Hippocampal formation (tissue), 2 donors: ENCODE measurements at places on chromosomes 2 and 18.

- peak; percentile 19 for DNase-seq
These were observed 16.3 kb upstream of the GTF2A1L start for GRCh38 chr2:48601349-48601748.

DNA sequence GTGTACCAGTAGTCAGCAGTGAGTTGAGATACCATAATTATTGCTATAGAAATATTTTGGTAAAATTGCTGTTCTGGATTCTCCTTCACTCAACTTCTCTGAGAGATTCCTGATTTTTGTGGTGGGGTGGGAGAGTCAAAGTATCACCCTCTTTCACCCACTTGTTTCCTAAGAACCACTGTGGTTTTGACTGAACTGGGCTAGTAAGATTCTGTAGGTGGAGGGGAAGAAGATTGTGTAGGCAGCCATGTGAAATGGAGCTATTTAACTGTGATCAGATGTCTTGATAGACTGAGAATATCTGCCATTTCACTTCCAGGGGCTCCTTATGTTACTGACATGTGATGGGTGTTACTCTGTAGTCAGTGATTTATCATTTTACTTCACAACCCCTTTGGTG, 45.3 kb downstream of the BIRC6 start:
- no peak for DNase-seq

- no peak for DNase-seq
These were observed 66.6 kb upstream of the STAM2 start for GRCh38 chr2:152241948-152242729.

DNA sequence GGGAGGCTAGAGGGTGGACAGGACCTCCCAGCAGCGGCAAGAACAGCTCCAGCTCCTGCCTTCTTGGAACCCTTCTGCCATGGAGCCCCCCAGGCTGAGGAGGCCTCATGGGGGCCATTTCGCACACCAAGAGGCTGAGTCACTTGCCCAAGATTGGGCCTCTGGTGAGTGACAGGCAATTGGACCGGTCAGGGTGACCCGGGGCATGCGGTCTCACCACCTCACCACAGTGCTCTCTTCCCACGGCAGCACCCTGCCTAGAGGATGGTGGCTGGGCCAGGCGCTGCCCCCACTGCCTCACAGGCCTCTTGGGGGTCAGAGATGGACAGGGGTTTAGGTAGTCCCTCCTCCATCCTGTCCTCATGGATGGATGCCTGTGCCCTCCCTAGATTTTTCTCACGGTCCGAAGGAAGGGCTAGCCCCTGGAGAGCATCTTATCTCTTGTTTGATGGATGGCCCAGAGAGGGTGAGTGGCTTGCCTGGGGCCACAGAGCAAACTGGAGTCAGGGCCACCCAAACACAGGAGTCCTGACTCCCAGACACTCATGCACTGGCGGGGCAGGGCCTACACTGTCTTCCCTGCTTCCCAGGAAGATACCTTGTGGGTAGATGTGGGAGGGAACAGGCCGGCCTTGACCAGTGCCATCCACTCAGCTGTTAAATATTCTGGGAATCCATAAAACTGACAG, 119.2 kb downstream of the INHBB start:
- no peak for DNase-seq

DNA sequence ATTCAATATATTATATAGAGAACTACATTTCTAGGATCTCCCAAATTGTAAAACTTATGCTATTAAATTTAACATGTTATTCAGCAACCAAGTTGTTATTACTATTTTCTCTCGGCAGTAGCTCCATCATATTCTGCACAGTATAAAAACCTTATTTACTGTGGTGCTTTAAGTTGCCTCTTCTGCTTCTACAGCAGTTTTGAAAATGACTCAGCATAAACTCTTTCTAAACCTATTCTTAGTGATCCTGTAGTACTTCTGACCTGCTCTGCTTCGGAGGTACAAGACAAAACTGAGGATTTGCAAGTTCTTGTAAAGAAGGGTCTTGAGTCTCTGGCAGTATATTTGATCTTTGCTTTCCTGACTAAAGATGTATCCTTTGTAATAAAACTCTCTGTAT, 567.2 kb downstream of the TMX3 start:
- no peak for DNase-seq

GRCh38 chr2:201699416-201699815, 972 bp upstream of the MPP4 start:
- DNase-seq: no peak

GRCh38 chr2:172345956-172346555, 81.3 kb upstream of the ITGA6 start:
- no peak for DNase-seq

- no peak for DNase-seq
These were observed 36.9 kb upstream of the NCKAP5 start for GRCh38 chr2:133605011-133605765.

DNA sequence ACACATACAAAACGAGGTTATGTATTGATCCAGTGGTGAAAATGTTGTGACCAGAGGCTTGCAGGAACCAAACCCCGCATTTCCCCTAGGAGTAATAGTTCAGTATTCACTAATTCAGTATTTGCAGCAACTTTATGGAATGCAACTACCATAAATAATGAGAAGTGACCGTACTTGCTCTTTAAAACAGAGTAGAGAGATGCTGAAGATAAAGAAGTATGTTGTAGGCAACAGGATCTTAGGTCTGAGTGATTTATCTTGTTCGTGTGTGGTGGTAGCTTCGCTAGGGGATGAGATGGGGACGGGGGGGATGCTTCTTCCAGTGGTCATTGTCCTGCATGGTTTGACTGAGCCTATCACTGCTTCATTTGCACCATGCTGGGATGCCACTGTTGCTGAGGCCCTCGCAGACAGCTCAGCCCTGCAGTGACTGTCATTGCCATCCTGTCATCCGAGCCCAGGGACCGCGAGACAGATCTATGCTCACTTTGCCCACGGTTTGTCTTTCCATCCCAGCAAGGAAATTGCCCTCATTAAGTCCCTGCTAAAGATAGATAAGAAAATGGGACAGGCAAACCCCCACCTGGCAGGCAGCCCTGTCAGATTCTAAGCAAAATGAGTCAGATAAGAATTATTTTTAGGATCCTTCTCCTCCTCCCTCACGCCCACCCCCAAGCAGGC, 181.3 kb downstream of the CTIF start:
- no peak for DNase-seq

DNA sequence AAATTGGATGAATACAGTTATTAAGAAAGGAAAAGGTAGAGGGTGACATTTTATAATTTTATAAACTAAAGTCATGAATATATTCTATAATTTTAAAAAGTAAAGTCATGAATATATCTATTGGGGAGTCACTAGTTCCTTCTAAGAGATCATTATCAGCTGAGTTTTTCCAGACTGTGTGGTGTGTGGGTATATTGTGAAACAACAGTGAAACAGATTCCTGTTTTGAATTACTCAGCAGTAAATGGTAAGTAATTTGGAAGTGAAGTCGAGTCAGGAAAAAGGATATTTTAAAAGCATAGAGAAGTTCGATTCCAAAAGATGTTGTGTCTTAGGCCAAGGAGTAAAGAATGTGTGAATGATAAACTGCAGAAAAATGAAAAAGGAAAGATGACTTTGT, 1018.2 kb upstream of the NXPH2 start:
- DNase-seq: no peak

- peak; percentile 64 for DNase-seq
These were observed 35.5 kb upstream of the KIDINS220 start for GRCh38 chr2:8872821-8873432.

GRCh38 chr2:227117027-227117426, 47.0 kb downstream of the COL4A4 start:
- no peak for DNase-seq

DNA sequence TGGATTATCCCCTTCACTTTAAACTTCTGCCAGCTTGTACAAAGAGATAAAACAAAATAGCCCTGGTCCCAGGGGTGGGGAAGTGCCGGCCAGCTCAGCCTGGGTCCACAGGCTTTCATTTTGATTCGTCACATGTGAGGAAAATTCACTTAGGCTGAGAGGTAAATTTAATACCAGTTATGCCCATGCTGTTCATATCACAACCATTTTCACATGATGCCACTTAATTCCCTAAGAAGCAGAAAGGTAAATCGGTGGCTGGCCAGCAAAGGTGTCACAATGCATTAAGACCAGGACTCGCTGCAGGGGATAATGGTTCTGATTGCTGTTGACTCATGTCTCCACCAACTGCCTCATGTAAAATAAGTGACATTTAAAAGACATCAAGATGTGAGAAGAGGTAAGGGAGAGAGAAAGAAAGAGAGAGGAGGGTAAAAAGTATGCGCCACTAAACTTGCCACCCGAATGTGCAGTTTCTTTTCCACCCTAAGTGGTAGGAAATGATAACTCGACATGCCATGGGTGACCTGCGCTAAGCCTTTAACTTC, 261.0 kb upstream of the SIX3 start:
- no peak for DNase-seq

GRCh38 chr18:5024741-5025140, 172.3 kb downstream of the AKAIN1 start:
- no peak for DNase-seq

DNA sequence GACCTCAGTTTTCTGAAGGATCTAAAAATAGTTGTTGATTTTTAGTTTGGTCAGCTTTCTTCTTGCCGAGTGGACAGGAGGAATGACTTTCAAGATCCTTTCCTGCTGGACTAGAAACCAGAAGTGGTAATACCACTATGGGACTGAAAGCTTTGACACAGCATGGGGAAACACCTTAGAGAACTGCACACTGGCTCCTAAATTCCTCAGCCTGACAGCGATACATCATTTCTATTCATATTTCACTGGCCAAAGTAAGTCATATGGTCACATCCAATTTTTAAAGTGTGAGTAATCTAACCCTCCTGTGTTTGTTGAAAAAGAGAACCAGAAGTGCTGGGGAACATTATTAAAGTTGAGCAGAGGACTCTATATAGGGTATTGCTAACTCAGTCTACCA, 244.7 kb upstream of the MMADHC start:
- no peak for DNase-seq

GRCh38 chr2:178304333-178304732, 110.0 kb downstream of the OSBPL6 start:
- DNase-seq: no peak
